GDM1 (cell line): ENCODE measurements at places on chromosomes 16 and 17.
A peak's percentile ranks its signal among the peaks of the same experiment; 100 is the strongest.

DNA sequence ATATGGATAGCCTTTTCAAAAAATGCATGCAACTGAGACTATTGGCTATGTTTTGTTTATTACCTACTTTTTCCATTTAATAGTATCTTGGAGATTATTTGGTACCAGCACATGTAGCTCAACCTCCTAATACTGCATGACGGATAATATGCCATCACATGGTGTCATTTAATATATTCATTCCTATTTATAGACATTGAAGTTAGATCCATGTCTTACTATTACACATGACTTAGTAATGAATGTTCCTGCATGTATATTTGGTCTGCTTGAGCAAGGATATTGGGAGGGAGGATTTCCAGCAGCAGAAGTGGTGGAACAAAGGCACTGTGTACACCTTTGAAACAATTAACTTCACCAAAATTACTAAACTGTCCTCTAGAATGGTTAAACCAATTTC is 561.3 kb downstream of the WWOX start:
- no peak for DNase-seq

DNA sequence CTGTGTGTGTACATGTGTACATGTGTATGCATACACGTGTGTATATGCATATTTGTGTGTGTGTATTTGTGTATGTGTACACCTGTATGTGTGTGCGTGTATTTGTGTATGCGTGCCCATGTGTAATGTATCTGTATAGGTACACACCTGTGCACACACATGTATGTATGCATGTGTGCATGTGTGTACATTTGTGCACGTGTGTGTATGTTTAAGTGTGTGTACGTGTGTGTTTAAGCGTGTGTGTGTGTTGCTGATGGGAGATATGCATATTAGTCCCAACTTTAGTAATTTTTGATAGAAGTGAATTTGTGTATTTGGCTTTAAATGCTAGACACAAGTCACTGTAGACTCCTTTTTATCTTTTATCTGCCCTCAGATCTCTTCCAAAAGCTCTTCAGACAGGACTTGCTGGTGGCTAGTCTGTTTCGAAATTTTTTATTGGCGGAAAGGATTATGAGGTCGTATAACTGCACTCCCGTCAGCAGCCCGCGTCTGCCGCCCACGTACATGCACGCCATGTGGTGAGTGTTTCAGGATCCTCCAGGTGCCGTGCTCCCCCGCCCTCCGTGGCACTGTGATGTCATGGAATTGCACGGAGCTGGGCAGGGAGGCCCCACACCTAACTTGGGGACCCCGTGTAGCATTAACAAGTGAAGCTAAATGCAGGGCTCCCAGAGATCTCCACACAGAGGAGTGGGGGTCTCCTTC is 168.8 kb upstream of the CHMP6 start:
- no peak for DNase-seq

GRCh38 chr17:27360507-27360906 is 66.6 kb downstream of the WSB1 start:
- peak; percentile 50 for DNase-seq

- DNase-seq, result no peak
These were observed 10.9 kb upstream of the ITGA2B start for GRCh38 chr17:44400226-44400847.

DNA sequence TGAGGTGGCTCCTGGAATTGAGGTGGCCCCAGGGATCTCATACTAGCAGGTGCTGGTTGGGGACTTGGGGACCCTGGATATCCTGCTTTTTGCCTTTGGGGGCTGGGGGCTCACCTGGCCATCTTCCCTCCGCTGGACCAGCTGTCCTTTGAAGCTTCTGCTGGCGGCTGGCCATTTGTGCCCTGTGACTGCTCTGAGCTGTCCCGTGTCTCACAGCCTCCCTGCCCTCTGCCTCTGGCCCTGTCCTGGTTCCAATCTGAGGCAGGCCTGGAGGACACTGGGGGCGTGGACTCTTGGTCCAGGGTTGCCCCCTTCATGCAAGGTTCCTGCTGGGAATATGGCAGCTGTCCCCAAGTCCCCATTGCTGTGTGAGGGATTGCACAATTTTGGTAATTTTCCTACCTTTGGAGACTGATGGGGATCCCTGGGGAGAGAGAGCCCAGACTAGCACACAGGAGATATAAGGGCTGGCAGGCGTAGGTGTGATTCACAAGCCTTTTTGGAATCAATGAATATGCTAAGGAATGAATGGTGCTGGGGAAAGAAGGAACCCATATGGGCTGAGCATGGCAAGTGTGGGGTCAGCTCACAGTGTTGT is 19.2 kb downstream of the ADCY7 start:
- DNase-seq, result no peak

DNA sequence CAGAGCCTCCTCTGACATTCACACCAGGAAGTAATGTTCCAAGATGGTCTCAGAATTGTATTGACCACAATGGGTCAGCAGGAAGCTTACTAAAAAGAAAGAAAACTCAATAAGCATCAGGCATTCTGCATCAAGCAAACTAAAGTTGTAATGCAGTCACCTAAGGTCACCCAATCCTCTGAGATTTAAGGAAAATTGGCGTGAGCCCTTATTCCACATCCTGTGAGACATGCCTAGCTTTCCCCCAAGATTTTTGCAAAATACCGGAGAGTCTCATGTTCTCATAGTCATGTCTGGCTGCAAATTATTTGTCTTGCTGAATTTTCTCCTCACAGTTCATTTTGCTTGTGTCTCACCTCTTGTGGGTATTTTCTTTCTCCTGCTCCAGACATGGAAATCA is 417.1 kb upstream of the SOX9 start:
- DNase-seq, result no peak

GRCh38 chr16:14485121-14485551 is 144.9 kb downstream of the PARN start:
- no peak for DNase-seq

- no peak for DNase-seq
These were observed 9.5 kb upstream of the KSR1 start for GRCh38 chr17:27446569-27447301.

- DNase-seq, result no peak
These were observed 1.8 kb upstream of the C16orf95 start for GRCh38 chr16:87319011-87319410.

GRCh38 chr17:38673707-38674013 is 1.1 kb downstream of the EPOP start:
- DNase-seq, result no peak

DNA sequence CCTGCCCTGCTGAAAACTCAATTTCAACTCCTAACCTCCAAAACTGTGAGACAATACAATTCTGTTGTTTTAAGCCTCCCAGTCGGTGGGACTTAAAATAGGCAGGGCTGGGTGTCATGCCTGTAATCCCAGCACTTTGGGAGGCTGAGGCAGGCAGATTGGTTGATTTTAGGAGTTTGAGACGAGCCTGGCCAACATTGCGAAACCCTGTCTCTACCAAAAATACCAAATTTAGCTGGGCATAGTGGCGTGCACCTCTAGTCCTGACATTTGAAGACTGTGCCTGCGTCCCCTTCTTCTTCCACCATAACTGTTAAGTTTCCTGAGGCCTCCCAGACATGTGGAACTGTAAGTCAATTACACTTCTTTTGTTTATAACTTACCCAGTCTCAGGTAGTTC is 36.0 kb upstream of the ATF7IP2 start:
- no peak for DNase-seq

DNA sequence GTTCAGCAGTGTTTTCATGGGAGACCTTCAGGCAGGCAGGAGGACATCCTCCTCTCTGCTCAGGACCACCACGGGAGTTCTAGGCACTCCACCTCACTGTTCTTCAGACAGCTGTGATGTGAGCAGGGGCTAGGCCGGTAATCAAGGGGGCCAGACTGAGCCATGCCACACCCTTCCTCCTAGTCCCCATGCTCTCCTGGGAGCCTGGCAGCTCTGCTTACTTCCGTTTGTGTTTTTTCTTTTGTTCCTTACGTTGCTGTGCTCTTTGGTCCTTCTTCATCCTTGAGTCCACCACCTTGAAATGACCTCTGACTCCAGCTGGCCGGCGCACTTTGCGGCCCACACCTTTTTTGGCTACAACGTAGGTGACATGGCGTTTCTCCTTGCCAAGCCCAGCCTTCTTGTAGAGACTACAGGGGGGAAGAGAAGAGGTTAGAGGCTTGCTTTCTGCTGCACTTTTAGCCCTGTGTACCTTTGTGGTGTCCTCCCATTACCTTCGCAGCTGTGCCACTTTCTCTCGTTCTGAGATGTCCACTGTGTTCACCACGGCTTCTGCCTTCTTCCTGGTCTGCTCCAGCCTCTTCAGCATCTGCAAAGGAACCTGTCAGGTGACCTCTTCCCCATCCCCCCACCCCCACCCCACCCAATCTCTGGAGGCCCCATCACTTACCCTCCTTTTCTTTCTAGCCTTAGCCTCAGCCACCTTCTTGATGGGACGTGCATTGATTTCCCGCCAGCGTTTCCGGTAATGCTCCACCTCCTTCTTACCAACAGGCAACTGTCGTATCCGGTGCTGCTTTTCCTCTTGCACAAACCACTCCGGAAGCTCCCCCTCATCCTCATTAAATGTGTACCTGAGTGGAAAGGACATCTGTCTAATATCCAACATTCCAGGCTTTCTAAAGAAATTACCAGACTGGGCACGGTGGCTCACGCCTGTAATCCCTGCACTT is 7.4 kb upstream of the PSMC5 start:
- no peak for DNase-seq

GRCh38 chr17:32971171-32971570 is 20.5 kb upstream of the SPACA3 start:
- no peak for DNase-seq

GRCh38 chr17:81537343-81537855 is 9.2 kb downstream of the FSCN2 start:
- DNase-seq, result peak; percentile 17

DNA sequence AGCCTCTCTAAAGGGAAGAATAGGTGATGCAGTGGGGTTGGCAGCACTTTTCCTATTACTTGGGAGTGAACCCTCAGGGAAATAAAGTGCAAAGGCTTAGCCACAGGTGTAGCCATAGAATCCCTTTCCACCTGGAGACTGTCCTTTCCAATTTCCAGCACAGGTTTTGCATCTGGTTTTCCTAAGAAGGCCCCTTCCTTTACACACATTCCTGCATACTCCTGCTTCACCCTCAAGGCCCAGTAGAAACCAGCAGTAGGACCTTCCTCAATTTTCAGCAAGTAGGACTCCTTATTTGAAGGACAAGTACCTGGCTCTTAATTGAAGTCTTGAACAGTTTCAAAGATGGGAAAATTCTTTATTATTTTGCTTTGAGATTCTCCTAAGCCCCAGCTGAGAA is 171.8 kb upstream of the TBX2 start:
- DNase-seq, result no peak

DNA sequence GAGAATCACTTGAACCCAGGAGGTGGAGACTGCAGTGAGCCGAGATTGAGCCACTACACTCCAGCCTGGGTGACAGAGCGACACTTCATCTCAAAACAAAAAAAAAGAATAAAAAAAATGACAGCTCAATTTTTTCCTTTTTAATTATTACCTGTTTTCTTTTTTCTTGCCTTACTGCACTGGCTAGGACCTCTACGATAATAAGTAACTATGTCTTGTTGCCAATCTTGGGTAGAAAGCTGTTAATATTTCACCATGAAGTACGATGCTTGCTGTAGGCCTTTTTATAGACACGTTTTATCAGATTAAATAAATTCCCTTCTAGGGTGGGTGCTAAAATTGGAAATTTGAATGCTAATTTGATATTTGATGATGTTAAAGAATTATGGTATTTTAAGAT is 82.8 kb downstream of the GLG1 start:
- no peak for DNase-seq
